Cortex of kidney (tissue), 1 donor: ENCODE measurements at places on chromosomes 3 and 15.

- no peak for DNase-seq
Observed at GRCh38 chr3:137746808-137747207, 17.3 kb upstream of the SOX14 start.

- DNase-seq, result no peak
Observed at GRCh38 chr3:29374226-29374625, 93.4 kb downstream of the RBMS3 start.

- DNase-seq, result peak; percentile 30
Observed at GRCh38 chr3:129893581-129894070, at the start of gene TMCC1. TSS of gene TMCC1 (minus strand) at chr3:129893711.

- DNase-seq, result no peak
Observed at GRCh38 chr3:20324664-20325478, 138.9 kb upstream of the SGO1 start.

DNA sequence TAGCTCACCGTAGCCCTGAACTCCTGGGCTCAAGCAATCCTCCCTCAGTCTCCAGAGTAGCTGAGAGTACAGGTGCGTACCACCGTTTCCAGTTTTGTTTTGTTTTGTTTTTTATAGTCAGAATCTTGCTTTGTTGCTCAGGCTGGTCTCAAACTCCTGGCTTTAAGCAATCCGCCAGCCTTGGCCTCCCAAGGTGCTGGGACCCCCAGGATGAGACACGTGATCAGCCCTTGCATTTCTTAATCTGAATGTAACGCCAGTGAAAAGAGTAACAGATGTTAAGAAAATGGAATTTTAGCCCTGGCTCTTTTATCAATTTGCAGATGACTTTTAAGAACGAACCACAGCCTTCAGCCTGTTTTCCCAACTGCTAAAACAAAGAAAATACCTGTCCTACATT lies 451.3 kb downstream of the SHQ1 start:
- DNase-seq, result no peak

DNA sequence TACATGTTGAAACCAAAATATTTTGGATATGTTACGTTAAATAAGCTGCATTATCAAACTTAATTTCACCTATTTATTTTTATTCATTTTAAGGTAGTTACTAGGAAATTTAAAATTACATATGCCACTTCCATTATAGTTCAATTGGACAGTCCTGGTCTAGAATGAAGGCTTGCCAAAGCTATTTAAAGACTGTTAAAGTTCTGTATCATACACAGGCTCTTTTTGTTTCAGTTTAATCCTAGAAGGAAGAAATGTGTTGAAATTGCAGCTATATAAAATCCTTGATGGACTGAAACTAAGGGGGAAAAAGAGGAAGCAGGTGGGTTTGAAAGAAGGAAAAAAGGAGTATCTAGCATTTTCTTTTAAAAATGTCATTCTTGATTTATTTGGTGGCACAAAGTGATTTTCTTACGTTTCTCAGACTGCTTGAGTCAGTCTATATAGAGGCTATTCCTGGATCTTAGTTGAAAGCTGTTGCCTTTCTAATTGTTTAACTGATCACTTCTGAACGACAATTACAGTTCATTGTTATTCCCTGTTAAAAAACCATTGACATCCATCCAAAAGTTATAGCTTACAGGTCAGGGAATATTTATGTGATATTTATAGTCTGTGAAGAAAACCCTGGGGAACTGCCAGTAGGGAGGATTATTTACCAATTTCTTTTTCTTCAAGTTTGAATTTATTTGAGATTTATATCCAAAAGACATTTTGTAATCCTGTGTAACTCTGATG lies 195.0 kb downstream of the RORA start:
- DNase-seq, result no peak

DNA sequence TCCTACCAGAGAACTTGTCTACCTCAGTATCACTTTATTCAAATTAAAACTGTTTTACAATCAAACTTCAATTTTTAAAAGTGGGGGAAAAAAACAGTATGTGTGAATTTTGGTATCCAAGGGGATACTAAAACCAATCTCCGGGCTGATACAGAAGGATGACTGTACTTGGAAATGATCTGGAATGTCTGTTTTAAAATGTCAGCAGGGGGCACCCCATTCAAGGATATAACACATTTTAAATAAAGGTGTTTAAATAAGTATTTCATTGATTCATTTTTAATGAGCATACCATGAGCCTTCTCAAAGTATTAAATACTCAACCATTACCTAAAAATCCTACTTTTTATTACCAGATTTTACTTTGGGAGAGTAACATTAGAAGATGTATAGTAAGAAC lies 67.9 kb downstream of the ULK4 start:
- DNase-seq, result no peak

- DNase-seq, result no peak
Observed at GRCh38 chr3:38586546-38587520, 62.7 kb downstream of the SCN5A start.

DNA sequence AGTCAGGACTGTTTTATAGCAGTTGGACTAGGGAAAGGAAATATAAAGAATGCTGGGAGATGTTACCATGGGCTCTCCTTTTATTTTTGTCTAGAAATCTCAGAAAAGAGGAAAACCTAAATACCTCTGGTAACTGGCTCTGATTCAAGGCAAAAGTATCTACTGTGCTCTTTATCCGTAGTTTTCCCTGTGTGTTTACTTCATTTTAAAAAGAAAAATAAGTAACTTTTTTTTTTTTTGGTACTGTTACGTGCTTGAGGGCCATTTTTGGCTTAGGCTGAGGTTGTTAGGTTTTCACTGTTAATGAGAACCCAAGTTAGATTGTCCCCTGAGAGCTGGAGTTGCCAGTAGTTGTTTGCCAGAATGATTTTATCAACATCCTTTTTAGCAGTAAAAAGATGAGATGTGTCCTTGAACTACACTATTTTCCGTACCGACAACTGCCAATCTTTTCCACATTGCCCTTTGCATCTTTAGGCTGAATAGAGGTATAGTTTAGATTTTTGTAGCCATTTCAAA lies 35.8 kb downstream of the IQGAP1 start:
- DNase-seq, result no peak

- no peak for DNase-seq
Observed at GRCh38 chr3:173892547-173892946, 495.0 kb downstream of the NLGN1 start.

DNA sequence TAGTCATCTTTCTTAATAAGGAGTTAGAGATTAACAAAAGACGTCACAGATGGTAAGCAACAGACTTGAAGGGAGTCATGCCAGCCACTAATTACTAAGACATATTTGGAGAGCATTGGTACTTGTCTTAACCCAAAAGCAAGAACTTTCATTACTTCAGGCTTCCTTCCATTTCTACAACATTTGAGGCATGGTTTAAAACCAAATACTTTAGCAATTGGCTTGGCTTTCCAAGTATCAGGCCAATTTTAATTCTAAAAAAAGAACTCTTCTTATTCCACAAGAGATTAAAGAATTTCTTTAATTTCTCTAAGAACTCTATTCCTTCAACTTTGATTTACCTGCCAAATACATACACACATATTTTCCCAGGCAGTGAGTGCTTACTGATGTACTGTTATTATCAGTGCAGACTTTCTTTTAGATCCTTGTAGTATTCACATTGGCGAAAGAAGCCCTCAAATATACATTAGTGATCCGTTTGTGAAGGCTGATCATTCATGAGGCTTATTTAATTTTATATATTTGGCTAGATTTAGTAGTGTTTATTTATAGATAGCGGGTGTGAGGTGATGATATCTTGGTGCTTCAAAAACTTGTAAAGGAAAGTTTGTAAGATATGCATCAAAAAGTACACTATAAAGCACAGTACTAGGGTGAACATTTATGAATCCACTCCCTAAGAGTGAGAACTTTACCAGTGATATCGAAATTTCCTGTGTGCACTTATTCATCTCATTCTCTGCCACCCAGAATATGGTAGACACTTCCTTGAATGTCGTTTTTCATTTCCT lies 229.2 kb downstream of the MFSD1 start:
- no peak for DNase-seq

GRCh38 chr15:50891159-50891558 lies 17.3 kb upstream of the AP4E1 start:
- DNase-seq, result no peak

- DNase-seq, result no peak
Observed at GRCh38 chr3:13072239-13072599, 1.0 kb downstream of the IQSEC1 start.

- no peak for DNase-seq
Observed at GRCh38 chr3:13509059-13509815, 29.1 kb downstream of the HDAC11 start.

- DNase-seq, result no peak
Observed at GRCh38 chr3:109171479-109171878, 35.0 kb downstream of the C3orf85 start.

DNA sequence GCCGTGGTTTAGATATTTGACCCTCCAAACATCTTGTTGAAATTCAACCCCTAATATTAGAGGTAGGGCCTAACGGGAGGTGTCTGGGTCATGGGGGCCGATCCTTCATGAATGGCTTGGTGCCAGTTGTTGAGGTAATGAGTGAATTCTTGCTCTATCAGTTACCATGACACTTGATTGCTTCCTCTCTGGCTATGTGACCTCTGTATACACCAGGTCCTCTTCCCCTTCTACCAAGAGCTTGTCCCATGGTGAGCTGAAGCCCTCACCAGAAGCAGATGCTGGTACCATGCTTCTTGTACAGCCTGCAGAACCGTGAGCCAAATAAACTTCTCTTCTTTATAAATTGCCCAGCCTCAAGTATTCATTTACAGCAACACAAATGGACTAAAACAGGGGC lies 41.8 kb upstream of the TIPARP start:
- no peak for DNase-seq

DNA sequence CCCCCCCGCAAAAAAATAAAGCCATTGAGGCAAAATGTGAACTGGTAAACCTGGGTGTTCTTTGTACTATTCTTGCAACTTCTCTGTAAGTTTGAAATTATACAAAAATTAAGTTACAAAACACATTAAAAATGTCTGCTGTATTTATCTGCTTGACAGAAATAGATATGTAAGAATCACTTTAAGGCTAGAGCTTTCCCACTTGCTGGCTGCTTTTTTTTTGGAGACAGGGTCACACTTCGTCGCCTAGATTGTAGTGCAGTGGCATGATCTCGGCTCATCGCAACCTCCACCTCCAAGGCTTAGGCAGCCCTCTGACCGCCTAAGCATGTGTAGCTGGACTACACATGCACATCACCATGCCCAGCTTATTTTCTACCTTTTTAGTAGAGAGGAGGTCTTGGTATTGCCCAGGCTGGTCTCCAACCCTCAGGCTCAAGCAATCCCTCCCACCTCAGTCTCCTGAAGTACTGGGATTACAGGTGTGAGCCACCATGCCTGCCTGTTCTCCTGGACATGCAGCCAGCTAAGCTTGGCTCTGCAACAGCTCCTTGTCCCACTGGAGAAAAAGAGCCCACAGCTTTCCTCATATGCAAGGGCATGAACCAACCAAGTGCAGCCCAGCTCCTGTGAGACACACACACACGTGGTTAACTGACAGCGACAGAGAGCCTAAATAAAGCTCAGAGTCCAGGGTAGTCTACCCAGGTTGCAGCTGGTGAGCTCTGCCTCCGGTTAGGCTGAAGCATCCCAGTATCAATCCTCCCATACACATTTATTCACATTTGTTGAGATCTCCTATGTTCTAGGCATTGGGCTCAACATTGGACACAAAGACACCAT lies 4.5 kb downstream of the RPS17 start:
- no peak for DNase-seq

DNA sequence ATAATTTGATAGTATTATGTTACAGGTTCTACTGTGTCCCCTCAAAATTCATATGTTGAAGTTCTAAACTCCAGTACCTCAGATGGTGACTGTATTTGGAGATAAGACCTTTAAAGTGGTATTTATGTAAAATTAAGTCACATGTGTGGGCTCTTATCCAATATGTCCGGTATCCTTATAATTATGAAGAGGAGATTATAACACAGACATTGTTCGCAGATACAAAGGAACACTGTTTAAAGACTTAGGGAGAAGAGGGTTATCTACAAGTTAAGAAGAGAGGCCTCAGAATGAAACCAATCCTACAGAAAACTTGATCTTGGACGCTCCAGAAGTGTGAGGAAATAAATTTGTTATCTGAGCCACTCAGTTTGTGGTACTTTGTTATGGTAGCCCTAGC lies 50.9 kb downstream of the DPH6 start:
- no peak for DNase-seq

- no peak for DNase-seq
Observed at GRCh38 chr3:126888186-126888760, 94.6 kb upstream of the PLXNA1 start.

DNA sequence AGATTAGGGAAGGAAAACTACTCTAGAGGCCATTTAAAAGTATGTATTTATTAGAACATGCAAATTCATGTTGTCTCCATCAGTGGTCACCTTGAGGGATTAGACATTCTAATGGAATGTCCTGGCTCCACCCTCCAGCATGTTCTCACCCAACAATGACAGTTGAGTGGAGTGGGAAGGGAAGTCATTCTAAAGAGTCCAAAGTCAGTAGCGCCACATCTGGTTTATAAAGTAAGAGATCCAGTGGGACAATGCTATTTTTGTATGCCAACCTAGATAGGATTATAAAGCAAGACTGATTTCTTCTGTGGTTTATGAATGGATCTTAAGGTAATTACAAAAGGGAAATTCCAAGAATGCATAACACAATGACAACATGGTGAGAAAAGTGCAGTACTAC lies 33.3 kb downstream of the SLC24A1 start:
- DNase-seq, result no peak

GRCh38 chr3:51353131-51353530 lies 32.0 kb upstream of the MANF start:
- no peak for DNase-seq

DNA sequence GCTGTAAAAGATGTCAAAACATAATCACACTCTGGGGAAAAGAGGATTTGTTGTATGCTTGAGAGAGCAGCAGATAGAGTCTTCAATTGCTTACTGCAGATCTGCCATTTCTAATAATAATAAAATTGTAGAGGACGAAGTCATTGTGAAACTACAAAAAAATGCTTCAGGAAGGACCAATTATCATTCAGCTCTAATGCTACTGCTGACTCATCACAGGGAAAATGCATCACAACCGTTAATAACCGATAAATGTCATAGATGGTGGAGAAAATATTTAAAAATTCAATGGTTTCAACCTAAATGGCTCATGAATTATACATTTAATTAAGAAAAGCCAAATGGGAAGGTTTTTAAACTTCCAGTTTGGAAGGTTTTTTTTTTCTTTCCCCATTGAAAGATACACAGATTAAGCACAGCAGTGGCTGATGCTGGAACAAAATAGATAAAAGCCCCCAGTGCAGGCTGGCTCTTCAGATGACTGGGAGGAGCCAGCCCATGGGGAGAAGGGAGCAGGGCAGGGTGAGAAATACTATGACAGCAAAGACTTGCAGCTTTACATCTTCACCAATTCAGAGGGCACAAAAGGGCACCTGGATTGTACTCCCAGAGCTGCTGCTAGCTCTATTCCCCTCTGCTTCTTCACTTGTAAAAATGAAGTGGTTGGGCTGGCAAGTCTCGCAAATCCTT lies 196.1 kb downstream of the CNTN6 start:
- DNase-seq, result no peak

DNA sequence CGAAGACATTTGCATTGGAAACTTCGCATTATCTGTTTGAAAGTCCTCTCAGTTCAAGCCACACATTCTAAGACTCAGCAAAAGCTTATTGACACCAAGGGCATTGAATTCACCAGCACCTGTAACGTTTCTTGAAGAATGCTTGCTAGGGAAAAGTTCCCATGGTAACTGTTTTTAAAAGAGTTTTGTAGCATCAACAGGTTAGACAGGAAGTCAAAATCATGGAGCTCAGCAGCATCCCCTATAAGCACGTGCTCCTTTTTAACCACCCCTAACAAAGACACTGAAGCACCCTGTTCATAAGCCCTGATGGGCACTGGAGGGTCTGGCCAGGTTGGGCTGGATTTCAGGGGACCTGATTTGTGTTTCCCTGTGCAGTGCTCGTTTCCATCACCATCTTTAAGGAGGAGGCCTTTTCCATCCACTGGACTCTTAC lies 229.7 kb upstream of the BHLHE40 start:
- DNase-seq, result no peak
